ENCODE measurements at places on chromosomes 5 and 9.

GRCh38 chr9:137045294-137046087 lies 486 bp downstream of the NPDC1 start:
- DNase-seq, result peak; percentile 49

GRCh38 chr9:125524583-125525355 lies 182.2 kb downstream of the MAPKAP1 start:
- peak; percentile 34 for DNase-seq

DNA sequence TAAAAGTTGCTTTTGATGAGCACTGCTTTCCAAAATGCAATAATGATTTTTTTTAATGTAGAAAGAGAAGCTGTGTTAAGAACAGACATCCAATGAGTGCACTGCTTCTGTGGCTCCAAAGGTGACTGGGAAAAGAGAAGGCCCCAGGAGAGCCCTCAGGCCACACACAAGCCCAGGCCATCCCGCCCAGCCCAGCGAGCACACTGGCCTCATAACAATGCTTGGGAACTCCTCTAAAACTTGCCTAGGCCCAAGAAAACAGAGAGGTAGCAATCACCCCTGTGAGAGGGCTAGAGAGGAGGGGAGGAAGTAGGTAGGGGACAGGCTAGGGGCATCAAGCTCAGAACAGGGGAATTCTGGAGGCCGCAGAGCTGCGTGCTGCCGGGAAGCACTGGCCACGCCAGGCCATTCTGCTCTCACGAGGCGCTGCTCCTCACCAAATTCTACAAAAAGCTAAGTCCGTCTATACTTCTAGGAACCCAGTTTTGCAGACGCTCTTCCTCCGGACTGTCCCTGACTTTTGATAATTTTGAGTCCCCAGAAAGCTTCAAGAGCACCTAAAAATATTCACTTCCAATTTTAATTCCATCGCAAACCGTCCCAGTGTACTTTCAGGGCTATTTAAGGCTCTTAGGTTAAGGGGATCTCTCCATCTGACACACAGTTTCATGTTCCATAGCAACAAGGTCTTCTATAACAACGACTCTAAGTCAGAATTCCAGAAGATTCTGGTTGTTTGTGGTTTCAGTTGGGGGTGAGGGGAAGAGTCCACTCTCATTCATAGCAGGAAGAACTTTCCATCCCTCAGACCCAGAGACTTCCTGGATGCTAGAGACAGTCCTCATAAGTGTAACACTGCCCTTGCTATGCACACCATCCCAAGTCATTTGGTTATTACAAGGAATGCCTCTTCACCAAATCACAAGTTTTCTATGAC lies 51.0 kb downstream of the HABP4 start:
- peak; percentile 66 for DNase-seq

- peak; percentile 39 for DNase-seq
These were observed 8.0 kb upstream of the FXN start for GRCh38 chr9:69027355-69028097.

- no peak for DNase-seq
These were observed 30.8 kb downstream of the FGF10 start for GRCh38 chr5:44358421-44358820.

- peak; percentile 97 for DNase-seq
These were observed 16.1 kb downstream of the B4GALT1 start for GRCh38 chr9:33151007-33151557.

GRCh38 chr5:149133795-149134777 lies 7.2 kb upstream of the ABLIM3 start:
- peak; percentile 78 for DNase-seq

- peak; percentile 41 for DNase-seq
These were observed at the start of gene PCDHGA8 for GRCh38 chr5:141392429-141393198. TSS of gene PCDHGA8 (plus strand) at chr5:141392633. CDS start at chr5:141392814, 181 bp downstream.

DNA sequence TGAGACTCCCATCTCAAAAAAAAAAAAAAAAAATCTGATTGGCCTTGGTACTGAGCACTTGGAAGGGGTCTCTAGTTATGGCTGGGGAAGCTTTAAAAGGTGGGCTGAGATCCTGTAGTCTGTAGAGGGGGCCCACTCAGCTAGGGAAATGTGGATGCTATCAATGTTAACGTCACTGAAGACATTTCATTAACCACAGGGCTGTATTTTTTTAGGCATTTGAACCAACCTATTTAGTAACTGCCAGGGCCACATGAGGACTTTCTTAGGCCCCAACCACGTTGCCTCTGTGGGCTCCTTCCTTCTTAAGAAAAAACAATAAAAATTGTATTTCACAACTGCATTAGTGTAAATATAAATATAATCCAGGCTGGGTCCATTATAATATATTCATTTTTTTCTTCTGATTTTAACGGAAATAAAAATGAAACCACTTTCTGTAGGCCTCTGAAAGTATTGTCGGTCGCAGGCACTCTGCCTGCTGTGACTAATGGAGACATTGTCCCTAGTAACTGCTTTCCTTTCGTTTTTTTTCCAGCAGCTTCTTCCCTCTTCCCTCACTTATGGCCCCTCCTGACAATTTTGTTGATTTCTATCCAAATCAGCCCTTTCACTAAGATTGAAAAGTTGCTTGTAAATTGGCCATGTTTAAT lies 71.6 kb downstream of the GCNT1 start:
- peak; percentile 66 for DNase-seq

GRCh38 chr5:116145416-116145815 lies 60.6 kb downstream of the COMMD10 start:
- no peak for DNase-seq

- DNase-seq, result peak; percentile 72
These were observed 53.0 kb downstream of the ACTBL2 start for GRCh38 chr5:57429513-57430120.

DNA sequence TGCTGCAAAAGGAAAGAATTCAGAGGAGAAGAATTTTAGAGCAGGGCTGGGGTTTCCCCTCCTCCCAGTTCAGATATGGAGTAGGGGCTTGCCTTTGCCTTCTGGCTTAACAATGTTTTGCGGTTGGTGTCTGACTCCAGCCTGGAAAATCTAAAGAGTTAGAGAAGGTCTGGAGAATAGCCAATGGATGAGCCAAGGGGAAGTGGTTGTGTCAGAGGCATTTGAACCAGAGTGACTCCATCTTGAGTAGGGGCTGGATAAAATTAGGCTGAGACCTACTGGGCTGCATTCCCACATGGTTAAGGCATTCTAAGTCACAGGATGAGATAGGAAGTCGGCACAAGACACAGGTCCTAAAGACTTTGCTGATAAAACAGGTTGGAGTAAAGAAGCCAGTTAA lies 133.7 kb downstream of the DIRAS2 start:
- DNase-seq, result peak; percentile 36

DNA sequence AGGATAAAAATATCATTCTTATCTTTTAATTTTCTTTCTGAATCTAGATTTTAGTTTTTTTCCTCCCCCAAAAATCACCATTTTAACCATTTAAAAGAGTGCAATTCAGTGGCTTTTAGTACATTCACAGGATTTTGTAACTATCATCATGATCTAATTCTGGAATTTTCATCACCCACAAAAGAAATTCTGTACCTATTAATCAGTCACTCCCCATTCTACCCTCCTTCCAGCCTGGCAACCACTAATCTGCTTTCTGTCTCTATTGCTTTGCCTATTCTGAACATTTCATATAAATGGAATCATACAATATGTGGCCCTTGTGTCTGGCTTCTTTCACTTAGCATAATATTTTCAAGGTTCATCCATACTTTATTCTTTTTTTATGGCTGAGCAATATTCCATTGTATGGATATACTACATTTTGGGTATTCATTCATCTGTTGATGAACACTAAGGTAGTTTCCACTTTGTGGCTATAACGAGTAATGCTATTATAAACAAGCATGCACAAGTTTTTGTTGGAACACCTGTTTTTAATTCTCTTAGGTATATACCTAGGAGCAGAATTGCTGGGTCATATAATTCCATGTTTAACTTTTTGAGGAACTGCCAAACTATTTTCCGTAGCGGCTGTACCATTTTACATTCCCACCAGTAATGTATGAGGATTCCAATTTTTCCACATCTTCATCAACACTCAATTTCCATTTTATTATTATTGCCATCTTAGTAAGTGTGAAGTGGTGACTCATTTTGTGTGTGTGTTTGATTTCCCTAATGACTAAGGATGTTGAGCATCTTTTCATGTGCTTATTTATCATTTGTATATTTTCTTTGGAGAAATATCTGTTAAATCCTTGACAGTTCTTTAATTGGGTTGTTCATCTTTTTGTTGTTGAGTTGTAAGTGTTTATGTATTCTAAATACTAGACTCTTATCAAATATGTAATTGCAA lies 340.3 kb downstream of the CWC27 start:
- DNase-seq, result peak; percentile 69

GRCh38 chr5:168951356-168951755 lies 349.6 kb downstream of the SLIT3 start:
- DNase-seq, result peak; percentile 93

- no peak for DNase-seq
These were observed 207.5 kb downstream of the CHSY3 start for GRCh38 chr5:130111746-130112145.

- no peak for DNase-seq
These were observed 98.1 kb upstream of the SV2C start for GRCh38 chr5:75985077-75985476.

DNA sequence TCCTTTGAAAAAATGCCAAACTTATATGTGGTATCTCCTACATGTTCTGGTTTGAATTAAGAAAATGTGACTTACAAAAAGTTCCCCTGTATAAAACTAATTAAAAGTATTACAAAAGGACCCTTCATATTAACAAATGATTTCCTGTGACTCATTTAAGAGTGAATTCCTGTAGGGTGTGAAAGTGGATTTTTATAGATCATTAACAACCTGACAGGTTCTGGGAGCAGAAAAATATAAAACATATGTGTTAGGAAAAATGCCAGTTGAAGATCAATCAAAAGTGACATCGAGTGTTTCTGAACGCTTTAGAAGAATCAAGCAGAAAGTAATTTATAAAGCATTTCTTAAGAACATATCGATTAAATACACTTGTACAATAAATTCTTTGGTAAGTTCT lies 35.5 kb downstream of the CAMK4 start:
- no peak for DNase-seq

GRCh38 chr5:147966829-147967228 lies 60.5 kb upstream of the C5orf46 start:
- no peak for DNase-seq

DNA sequence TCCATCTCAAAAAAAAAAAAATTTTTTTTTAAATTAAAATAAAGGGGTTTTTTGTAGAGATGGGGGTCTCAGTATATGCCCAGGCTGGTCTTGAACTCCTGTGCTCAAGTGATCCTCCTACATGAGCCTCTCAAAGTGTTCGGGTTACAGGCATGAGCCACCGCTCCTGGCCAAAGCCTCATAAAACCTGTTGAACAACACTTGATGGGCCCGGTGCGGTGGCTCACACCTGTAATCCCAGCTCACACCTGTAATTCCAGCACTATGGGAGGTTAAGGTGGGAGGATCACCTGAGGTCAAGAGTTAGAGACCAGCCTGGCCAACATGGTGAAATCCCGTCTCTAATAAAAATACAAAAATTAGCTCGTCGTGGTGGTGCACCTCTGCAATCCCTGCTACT lies 7.7 kb upstream of the NPM1 start:
- DNase-seq, result no peak

DNA sequence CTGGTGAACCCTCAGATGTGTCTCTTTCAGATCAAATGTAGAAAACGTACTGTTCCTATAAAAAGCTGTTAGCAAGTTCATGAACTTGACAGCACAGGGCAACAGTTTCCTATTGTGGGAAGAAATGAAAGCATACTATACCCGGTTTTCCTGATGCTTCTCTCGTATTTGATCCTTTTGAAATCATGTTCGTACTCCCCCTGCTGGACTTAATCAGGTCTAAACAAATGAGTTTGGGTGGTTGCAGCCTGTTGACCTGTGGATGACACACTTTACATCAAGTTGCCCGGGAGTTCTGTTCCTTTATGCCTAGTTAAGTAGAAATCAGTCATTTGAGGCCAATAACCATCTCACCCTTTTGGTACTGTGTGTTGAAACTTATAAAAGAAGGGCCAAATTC lies 1992.3 kb downstream of the MAT2B start:
- no peak for DNase-seq

GRCh38 chr5:63262185-63262981 lies 683.8 kb downstream of the LRRC70 start:
- DNase-seq, result peak; percentile 67

DNA sequence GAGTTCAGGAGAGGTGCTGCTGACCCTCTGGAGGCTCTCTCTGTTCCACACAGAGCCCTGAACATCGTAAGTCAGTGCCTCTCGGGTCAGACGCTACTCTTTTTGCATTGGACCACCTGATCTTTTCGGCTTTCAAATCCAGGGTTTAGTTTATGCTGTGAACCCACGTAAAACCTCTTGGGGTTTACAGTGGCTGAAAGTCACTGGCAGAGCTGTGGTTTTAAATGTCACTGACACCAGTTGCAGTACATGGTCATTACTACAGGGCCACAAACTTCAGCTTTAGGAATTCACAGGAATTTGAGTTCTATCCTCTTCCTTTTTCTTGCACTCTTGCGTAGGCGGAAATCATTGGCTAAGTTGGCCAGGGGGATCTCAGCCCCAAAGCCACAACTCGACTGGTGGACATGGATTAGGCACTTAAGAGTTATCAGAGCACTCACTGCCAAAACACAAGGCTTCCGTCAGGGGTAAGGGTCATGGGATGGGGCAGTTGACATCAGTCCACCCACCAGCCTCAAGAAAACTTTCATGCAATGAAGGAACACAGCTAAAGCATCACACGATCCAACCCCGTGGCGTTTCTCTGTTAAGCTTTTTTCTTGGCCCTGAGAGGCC lies 76.9 kb downstream of the SFXN1 start:
- no peak for DNase-seq

DNA sequence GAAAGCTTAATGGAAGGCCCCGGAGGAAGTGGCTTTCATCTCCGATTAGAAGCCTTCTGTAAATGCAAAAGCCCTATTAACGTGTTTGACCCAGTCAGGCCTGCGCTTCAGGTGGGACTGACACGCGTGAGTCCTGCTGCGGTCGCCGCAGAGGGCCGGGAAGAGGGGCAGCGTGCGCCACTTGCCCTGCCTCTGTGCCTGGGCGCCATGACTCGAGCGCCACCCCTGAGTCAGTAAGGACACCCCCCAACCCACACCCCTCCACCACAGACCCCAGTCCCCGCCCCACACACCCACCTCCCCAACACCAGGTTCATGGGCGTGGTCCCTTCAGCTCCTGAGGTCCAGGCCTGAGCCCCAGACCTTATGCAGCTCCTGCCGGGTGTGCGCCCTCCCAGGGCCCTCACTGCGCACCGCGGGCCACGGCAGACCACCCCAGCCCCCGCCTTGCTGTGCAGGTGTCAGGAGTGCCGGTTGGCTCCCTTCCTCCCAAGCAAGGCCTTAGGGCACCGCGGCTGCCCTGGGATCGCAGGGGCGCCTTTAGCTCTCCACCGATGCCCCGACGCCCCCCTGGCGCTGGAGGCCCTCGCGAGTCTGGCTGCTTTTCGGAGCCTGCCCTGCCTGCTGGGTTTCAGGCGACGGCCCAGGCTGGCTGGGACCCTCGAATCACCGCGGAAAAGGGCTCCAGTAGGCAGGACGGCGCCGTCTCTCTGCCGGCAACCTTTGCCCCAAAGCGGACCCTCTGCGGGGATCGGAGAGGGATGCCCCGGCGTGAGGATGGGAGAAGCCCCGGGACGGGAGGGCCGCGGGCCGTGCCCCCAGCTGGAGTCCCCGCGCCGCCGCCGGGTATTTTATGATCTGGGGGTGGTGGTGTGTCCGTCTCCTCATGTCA lies 625 bp upstream of the OLFM1 start:
- no peak for DNase-seq

GRCh38 chr5:109327570-109327969 lies 82.2 kb downstream of the PJA2 start:
- no peak for DNase-seq
